ENCODE measurements at places on chromosomes 7 and 10. TPM values are rescaled to one million over a fixed set of nuclear protein-coding genes. Genes with fewer than 3 reads are reported as not detected.

ADCYAP1R1 gene
- not detected for total RNA-seq

MARCHF5 gene
- 17.3 TPM for total RNA-seq

GHRHR gene
- not detected for total RNA-seq

CTBP2 gene
- 73.3 TPM for total RNA-seq

DYDC1 gene
- total RNA-seq, result not detected

HMX2 gene
- total RNA-seq, result not detected

NXPH1 gene
- not detected for total RNA-seq

MMP21 gene
- 0.26 TPM for total RNA-seq

HEPACAM2 gene
- under 0.01 TPM for total RNA-seq

ETV1 gene
- 26.4 TPM for total RNA-seq

TFPI2 gene
- total RNA-seq, result 14.4 TPM

FEZF1 gene
- not detected for total RNA-seq

NUTM2D gene
- total RNA-seq, result 1.3 TPM

CTTNBP2 gene
- 4.4 TPM for total RNA-seq

TAS2R41 gene
- total RNA-seq, result not detected

MYH16 gene
- total RNA-seq, result not detected

A1CF gene
- not detected for total RNA-seq

DCLRE1C gene
- total RNA-seq, result 13.4 TPM

MBL2 gene
- total RNA-seq, result not detected

SPDYE9 gene
- total RNA-seq, result not detected

GAD2 gene
- not detected for total RNA-seq

PRPS1L1 gene
- total RNA-seq, result not detected

KLLN gene
- 0.66 TPM for total RNA-seq

NRAP gene
- total RNA-seq, result not detected

All from fibroblast of lung (primary cell).